Stimulated activated CD8-positive, alpha-beta memory T cell treated with anti-CD3 and anti-CD28 coated beads, Interleukin-4, amount 100 ng/mL, for 1 hour (primary cell): ENCODE measurements at places on chromosomes 5 and 9.

GRCh38 chr9:69193685-69194032 lies 19.6 kb downstream of the TJP2 start:
- DNase-seq, result no peak

DNA sequence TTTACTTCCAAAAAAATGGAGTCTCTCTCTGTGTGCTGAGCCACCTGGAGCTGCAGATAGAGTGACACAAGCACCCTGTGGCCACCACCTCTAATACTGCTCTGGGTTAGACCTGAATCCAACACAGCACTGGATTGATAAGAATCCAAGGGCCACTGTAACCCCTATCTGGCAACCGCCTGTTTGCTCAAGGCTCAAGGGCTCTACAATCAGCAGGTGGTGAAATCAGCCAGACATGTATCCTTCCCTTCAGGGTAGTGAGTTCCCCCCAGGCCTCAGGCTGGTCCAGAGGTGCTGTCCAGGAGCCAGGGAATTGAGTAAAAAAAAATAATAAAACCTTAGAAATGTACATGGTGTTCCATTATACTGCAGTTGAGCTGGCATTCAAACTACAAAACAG lies 509.0 kb downstream of the KIF4B start:
- no peak for DNase-seq

DNA sequence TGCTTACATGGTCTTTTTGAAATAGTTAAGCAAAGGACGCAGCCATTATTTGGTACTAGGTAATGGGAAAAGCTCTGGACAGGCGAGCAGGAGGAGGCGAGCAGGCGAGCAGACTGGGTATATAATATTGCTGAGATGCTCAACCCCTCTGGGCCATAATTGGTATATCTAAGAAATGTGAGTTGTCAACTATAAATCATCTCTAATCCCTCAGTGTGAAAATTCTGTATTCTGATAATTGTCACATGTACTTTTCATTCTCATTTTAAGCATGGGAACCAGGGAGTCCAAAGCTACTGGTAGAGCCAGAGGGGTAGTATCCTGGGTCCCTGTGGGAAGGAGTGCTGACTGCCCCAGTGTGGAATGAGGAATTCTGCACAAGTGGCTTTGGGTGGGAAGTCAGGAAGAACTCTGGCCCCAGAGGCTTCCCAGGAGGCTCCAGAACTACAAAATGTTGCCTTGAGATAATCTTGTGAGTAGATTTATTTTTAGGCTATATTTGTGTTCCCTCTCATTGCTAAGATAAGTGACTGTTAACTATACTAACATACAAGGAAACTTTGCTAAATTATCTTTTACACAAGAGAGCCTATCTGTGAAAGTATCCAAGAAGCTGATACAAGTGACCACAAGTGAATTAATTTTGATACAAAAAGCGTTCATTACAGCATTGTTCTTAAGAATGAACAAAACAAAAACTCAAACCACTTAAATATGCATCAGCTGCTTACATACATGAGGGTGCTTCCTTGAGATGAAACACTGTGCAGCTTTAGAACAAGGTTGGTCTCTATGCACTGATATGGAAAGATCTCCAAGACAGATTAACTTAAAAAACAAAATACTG lies 70.5 kb upstream of the TNFAIP8 start:
- DNase-seq, result no peak

- no peak for DNase-seq
Measured at GRCh38 chr5:38925154-38925925, 79.5 kb downstream of the OSMR start.

DNA sequence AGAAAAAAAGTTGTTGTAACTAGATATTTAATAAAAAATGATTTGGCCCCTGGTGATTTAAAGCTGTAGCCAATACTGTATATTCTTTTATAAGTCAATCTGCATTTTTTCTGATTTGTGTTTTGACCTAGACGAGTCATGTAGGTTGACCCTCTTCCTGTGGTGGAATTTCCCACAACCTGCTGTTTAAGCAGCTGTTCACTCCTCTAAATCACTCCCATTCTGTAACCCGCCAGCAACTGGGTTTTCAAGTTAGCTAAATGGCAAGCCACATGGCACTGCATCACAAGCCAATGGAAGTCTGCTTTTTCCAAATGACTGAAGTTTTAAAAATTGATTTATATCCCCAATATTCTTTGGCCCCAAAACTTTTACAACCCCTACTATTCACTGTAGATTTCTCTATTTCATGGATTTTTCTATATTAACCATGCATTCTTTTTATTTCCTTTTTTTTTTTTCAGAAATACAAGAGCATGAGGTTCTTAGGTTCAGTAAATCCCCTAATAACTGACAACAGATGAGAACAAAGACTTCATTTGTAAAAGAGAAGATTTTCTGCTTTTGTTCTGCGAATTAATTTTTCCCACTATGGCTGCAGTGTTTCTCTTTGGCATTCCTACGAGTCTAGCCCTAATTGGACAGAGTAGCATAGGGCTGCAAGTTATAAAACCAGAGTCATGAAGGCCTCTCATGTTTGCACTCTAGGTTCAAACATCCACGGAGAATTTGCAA lies 184.5 kb upstream of the TLE4 start:
- no peak for DNase-seq
